ENCODE measurements at places on chromosomes 12 and 14. TPM values are rescaled to one million over a fixed set of nuclear protein-coding genes. Genes with fewer than 3 reads are reported as not detected.

GRCh38 chr12:19288603-19289244 lies 150.6 kb upstream of the AEBP2 start:
- DNase-seq, result no peak
- H3K36me3 ChIP-seq, result no peaks in the 10 kb centered on the region
- H3K27me3 ChIP-seq, result no peaks in the 10 kb centered on the region
- H3K4me1 ChIP-seq, result no peaks in the 10 kb centered on the region
- no peak overlapping the region for H3K4me3 ChIP-seq

DNA sequence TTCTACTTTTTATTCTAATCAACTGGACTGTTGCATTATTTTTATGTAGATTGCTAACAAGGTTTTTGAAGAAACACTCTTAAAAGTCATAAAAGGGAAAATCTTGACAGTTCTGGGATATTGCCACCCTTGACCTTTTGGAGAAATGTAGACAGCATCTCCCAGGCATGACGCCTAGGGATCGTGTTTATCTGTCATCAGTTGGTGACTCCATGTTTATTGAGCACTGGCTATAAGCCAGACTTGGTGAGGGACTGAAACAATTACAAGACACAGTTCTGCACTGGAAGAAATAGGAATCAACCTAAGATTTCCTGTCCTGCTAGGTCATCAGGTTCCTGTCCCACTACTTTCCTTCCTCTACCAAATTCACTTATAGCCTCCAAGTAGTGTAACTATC lies 34.5 kb downstream of the HMGA2 start:
- no peak overlapping the region for H3K4me3 ChIP-seq
- H3K27me3 ChIP-seq, result peaks cover 8% of the 10 kb centered on the region
- H3K4me1 ChIP-seq, result no peaks in the 10 kb centered on the region
- DNase-seq, result no peak

- H3K27me3 ChIP-seq, result no peaks in the 10 kb centered on the region
- H3K4me1 ChIP-seq, result peaks cover 3% of the 10 kb centered on the region
- no peaks in the 10 kb centered on the region for H3K36me3 ChIP-seq
- no peak overlapping the region for H3K4me3 ChIP-seq
- no peak overlapping the region for H3K27ac ChIP-seq
Observed at GRCh38 chr12:83150465-83151189, 463.9 kb downstream of the TMTC2 start.

DNA sequence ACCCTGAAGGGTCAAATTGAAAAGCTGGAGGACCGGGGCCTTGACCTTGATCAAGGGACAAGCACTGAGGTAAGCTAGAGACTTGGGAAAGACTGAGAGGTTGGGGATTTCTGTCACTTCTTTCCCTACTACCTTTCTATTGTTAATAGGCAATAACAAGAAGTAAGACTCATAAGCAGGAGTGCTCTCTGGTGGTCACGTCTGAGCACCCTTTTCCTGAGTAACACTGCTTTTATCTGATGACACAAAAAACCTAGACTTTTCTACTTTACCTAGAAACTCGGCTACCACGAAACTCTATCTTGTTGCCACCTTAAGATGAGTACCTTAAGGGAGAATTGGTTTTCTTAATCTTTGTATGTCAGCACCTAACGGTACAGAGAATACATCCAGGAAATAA lies 35.5 kb upstream of the PPFIBP1 start:
- no peak overlapping the region for H3K4me3 ChIP-seq
- H3K27ac ChIP-seq, result no peak overlapping the region
- no peaks in the 10 kb centered on the region for H3K4me1 ChIP-seq
- H3K27me3 ChIP-seq, result peaks cover 29% of the 10 kb centered on the region

DNA sequence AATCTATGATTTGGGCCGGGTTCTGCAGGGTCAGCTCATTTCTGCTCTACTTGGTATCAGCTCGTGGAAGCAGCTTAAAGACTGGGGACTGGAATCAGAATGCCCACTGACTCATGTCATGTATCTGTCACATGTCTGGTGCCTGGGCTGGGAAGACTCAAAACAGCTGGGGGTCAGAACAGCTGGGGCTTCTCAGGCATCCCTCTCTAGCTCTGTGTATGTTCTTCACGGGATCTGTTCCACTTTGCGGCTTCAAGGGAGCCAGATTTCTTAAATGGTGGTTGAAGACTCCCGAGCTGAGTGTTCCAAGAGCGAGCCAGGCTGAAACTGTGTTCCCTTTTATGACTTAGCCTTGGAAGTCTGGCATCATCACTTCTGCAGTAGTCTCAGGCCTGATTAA lies 11.9 kb downstream of the AEBP2 start:
- no peak overlapping the region for H3K27ac ChIP-seq
- no peaks in the 10 kb centered on the region for H3K27me3 ChIP-seq
- no peak for DNase-seq
- no peak overlapping the region for H3K4me3 ChIP-seq
- H3K36me3 ChIP-seq, result peaks cover 33% of the 10 kb centered on the region

GRCh38 chr14:84767434-84767833 lies 762.5 kb upstream of the FLRT2 start:
- no peak for DNase-seq
- no peak overlapping the region for H3K4me3 ChIP-seq

DNA sequence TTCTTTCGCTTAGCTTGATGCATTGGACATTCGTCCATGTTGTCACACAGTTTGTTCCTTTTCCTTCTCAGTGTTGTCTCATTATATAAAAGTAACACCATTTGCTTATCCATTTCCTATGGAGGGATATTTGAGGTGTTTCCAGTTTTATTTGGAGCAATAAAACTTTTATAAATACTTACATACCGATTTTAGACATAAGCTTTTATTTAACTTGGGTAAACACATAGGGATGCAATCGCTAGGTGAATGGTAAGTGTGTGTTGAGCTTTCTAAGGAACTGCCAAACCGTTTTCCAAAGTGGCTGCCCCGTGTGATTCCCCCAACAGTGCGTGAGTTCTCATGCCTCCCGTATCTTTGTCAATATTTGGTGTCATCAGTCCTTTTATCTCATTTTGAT lies 95.2 kb upstream of the DYNC1H1 start:
- H3K4me3 ChIP-seq, result no peak overlapping the region
- H3K27ac ChIP-seq, result no peak overlapping the region
- no peak for DNase-seq
- no peaks in the 10 kb centered on the region for H3K27me3 ChIP-seq

DNA sequence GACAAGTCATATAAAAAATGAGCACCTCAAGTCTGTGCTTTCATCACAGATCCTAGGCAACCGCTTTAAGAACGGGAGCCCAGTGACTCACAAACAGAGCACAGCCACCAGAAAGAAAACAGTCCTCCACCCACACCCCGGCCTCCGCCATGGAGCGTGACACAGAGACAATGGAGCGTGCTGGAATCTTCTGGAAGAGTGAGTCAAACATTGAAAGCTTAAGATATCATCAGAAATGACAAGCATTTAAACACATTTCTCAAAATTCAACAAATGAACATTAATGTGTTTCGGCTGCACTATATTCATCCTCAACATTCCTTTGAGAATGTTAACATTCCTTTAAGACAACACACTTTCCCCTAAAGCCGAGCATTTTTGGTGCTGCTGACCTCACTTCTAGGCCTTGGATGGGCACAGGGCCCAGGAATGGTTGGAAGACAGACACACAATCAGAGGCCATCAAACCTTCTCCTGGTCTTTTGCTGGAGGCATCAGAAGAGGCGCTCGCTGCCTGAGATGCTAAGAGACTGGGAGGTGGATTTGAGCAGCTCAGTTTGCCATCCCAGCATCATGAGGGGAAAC lies 23.6 kb upstream of the TMEM132D start:
- no peaks in the 10 kb centered on the region for H3K36me3 ChIP-seq
- H3K4me3 ChIP-seq, result no peak overlapping the region
- H3K27ac ChIP-seq, result no peak overlapping the region
- no peak for DNase-seq
- no peaks in the 10 kb centered on the region for H3K4me1 ChIP-seq
- H3K27me3 ChIP-seq, result no peaks in the 10 kb centered on the region

DNA sequence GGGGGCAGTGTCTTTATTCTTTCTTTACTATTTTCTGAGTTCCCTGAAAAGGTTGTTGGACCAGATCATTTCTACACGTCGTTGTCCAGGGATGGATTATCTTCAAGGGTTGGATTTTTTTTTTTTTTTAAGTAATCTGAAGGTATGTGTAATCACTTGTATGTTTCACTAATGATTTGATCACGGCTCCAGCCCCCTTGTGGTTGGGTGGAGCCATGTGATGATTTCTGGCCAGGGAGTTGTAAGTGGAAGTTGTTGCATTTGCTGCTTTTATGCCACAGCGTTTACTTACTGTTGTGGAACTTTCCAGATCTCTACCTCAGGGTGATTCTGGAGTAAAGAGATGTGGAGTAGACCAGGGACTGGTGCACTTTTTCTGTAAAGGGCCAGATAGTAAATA lies 390.3 kb downstream of the AACS start:
- H3K4me3 ChIP-seq, result no peak overlapping the region
- DNase-seq, result no peak
- H3K27ac ChIP-seq, result no peak overlapping the region
- no peaks in the 10 kb centered on the region for H3K27me3 ChIP-seq

CYP27B1 gene
- total RNA-seq, result 3.3 TPM

CD4 gene
- total RNA-seq, result 327 TPM

SLC2A14 gene
- 15.8 TPM for total RNA-seq

KRT2 gene
- total RNA-seq, result not detected

GPRC5A gene
- 0.03 TPM for total RNA-seq

LRRC10 gene
- not detected for total RNA-seq

CYP46A1 gene
- total RNA-seq, result 0.23 TPM
